ENCODE measurements at places on chromosomes 5 and 9.

- peak; percentile 22 for DNase-seq
Observed at GRCh38 chr5:173743641-173744343, 127.3 kb upstream of the BOD1 start.

DNA sequence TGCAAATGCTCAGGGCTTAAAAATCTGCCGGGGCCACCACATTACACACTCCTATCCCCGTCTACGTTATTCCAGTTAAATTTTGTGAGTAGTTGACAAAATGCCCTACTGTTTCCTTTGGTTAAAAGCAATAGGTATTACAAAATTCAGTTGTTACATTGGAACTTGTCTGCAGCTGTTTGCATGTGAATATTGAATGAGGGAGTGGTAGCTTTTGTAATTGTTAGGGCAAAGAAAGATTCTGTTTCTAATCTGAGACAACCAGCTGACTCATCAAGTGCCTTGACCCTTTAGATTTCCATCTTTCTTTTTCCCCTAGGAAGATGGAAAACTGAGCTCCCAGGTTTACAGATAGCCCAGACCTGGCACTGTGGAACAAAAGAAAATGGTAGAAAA, 30.2 kb downstream of the MAML1 start:
- DNase-seq = peak; percentile 4

- no peak for DNase-seq
Observed at GRCh38 chr9:130766927-130767307, 68.1 kb upstream of the ABL1 start.

GRCh38 chr9:18976709-18977531, 56.1 kb downstream of the SAXO1 start:
- no peak for DNase-seq

GRCh38 chr5:154520861-154521453, 42.9 kb upstream of the HAND1 start:
- DNase-seq = no peak

DNA sequence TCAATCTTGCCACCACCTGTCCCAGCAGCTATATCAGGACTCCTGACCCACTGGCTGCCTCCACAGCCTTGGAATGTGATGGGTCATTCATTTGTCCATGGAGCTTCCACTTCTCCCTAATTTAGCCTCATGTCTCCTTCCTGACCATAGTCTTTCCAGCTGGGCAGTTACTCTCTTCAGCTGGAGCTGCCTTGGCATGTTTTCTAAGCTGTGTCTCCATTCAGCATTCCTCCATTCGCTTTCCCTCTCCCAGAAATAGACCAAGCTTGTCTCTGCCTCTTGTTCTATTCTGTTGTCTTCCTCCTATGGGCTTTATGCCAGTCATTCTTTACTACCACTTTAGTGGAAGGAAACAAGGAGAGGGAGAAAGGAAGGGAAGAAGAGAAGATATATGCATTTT, 5.3 kb upstream of the CTXN3 start:
- no peak for DNase-seq

DNA sequence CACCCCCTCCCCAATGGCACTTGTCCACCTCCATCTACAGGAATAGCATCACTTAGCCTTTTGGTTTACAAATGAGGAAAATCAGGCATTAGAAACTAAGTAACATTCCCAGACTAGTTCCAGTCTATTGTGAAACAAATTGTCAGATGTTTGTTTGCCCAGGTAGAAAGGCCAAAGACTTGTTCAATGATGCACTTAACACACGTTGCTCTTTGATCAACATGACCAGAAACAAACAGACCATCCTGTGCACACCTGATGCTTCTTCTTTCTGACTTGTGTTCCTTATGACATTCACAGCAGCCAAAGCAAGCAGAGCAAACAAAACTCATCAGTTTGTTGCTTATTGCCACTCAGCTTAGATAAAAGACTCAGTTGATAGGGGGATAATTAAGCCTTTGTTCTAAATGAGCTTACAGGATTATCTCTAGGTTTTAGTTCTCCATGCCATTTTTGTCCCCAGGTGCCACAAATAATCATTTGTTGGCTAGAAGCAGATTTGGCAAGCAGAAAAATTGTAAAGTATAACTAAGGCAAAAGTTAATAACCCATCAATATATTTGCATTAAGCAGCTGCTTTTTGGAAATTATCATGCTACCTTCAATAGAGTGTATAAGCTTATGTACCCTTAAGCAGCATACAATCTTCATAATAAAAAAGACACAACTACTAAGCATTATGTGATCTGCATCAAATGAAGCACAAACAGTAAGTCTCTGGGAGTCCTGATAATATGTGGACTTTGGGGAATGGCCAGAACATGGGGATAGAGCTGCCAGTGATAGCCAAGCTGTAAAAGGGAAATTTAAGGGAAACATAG, 26.3 kb upstream of the FST start:
- DNase-seq = no peak

GRCh38 chr5:145204743-145205142, 630.4 kb downstream of the PRELID2 start:
- DNase-seq = no peak

- DNase-seq = no peak
Observed at GRCh38 chr5:150448952-150449516, 505 bp downstream of the RPS14 start.

DNA sequence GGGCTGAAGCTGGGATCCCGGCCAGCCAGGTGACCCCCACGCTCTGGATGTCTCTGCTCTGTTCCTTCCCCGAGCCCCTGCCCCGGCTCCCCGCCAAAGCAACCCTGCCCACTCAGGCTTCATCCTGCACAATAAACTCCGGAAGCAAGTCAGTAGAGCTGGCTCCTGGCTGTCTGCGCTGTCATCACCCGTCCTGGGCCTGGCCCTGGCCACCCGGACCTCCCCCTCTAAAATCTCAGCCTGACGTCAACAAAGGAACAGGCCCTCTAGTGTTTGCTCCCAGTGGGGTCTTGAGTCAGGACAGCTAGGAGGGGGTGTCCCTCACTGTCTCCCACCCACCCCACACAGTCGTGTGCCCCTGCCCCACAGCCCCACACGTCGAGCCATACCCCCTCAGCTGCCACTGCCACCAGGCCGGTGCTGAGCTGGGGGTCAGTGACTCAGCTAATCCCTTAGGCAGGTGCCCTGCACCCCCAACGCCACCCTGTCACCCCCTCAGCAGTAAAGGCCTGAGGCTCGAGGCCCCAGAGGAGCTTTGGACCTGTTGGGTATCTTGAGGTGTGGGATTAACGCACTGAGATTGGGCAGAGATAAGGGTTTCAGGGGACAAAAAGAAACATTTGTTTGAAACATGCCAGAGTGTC, 1.1 kb upstream of the LCNL1 start:
- DNase-seq = no peak

DNA sequence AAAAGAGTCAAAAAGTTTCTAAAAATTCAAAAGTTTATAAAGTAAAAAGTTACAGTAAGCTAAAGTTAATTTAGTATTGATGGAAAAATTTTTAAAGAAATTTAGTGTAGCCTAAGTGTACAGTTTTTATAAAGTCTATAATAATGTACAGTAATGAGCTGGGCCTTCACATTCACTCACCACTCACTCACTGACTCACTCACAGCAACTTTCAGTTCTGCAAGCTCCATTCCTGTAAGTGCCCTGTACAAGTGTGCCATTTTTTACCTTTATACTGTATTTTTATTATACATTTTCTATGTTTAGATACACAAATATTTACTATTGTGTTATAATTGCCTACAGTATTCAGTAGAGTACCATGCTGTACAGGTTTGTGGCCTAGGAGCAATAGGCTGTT, 239.5 kb upstream of the MAP3K1 start:
- no peak for DNase-seq

DNA sequence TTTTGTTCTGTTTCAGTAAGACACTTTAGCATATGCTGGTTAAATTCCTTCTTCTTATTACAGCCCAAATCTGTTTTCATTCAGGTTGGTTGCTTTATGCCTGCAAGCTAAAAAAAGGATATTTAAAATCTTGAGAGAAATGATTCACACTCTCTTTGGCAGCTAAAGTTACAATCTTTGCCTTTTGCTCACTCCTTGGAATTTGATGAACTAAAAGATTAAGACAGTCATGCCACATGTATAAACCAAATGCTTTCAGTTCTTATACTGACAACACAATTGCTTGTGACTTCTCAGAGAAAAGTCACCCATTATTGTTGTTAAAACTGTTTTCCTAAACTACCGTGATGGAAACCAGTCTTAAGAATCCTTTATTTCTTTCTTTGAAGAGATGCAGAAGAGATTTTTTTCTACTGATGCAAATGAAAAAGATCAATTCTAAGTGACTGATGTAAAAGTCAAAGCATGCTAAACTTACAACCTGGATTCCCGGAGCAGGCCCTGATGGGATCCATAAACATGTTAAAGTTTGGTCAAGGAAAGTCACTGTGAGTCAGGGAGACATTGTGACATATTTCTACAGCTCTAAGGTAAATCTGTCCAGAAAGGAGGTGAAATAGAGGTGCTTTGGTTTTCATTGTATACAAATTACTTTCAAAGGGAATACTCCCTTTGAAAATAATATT, 144.2 kb upstream of the CDH10 start:
- DNase-seq = no peak

DNA sequence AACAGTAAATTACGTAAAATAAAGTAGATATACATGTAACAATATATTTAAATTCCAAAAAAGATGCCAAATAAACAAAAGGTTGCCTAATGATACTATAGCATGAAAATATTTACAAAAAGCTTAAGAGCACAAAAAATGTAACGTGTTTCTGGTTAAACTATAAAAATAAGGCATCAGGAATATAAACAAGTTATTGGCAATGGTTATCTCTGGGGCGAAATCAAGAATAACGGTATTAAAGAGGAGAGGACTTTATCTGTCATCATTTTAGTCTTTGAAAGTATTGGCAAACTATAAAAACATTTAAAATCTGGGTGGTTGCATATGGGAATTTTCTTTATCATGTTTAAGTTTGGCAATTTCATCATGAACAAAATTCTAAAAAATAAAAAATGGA, 1599.2 kb downstream of the MAT2B start:
- DNase-seq = no peak

- DNase-seq = no peak
Observed at GRCh38 chr5:12652201-12652600, 748.0 kb upstream of the CTNND2 start.

DNA sequence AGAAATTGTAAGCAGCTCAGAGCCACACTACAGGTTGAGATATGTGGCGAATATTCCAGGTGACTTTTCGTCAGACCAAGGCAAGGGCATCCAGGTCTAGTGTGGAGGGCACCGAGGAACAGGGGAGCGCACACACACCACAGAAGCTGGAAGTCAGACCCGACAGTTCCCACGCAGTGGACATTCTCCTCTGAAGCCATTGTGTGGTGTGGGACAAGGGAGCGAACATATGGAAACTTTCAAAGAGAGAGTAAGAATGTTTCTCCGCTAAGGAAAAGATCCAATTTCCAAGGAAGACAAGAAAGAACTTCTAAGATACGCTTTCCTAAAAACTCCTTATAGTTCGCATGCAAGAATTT, 141.4 kb upstream of the OTULINL start:
- DNase-seq = no peak

- no peak for DNase-seq
Observed at GRCh38 chr9:132461971-132462370, 52.0 kb downstream of the CFAP77 start.

DNA sequence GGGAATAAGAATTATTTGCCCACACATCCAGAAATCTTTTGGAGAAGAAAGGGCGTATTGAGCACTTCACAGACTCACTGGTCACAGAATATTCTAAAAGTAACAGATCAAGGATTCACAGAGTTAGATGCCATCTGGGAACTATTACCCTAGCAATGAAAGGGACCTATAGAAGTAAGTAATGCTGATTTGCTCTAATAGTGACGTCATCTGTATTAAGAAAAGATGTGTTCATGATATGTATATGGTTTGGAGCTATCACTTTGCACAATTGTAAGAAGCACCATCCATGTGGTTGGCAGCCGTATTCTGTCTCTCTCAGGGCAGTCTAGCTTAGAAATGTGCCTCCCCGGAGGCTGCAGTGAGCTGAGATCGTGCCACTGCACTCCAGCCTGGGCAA, 52.8 kb upstream of the SV2C start:
- no peak for DNase-seq

GRCh38 chr5:57054671-57055070, 102.7 kb upstream of the MIER3 start:
- no peak for DNase-seq

GRCh38 chr5:74406844-74407243, 233.7 kb downstream of the ENC1 start:
- no peak for DNase-seq

GRCh38 chr5:58069016-58069705, 390.7 kb downstream of the PLK2 start:
- no peak for DNase-seq

- no peak for DNase-seq
Observed at GRCh38 chr5:164351245-164351834, 845.9 kb downstream of the MAT2B start.

- DNase-seq = no peak
Observed at GRCh38 chr5:82911910-82912309, 165.3 kb downstream of the TMEM167A start.

DNA sequence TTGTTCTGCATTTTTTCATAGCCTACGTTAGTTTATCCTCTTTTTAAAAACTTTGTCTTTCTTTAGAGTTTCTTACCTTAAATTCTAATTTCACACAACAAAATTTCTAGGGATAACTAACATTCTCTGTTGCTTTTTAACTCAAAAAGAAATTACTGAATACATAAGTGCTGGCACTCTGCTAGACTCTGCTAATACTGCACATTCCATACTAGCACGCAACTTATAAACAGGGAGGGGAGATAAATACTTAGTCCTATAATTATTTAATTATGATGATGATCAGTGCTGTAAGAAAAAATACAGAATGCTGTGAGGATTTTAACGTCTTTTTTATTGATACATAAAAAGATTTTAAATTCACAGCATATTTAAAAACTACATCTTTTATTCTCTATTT, 25.1 kb downstream of the RNF145 start:
- no peak for DNase-seq

- no peak for DNase-seq
Observed at GRCh38 chr9:72464857-72465592, 56.4 kb upstream of the TMC1 start.
